ENCODE measurements at places on chromosomes 1 and 21. TPM values are rescaled to one million over a fixed set of nuclear protein-coding genes. Genes with fewer than 3 reads are reported as not detected.

Gene LRRC39
- total RNA-seq = 0.50 TPM

Gene CNIH3
- 15.7 TPM for total RNA-seq

Gene TFF2
- not detected for total RNA-seq

Gene CLCA1
- total RNA-seq = not detected

Gene MANEAL
- total RNA-seq = 0.50 TPM

Gene UQCRHL
- total RNA-seq = 4.4 TPM

Gene FCRL1
- not detected for total RNA-seq

Gene FMN2
- 1.5 TPM for total RNA-seq

Gene SELENBP1
- 65.9 TPM for total RNA-seq

Gene KCNK2
- 6.4 TPM for total RNA-seq

Gene OPTC
- total RNA-seq = not detected

Gene LENEP
- 0.26 TPM for total RNA-seq

Gene TOR1AIP2
- 61.4 TPM for total RNA-seq

Gene NBPF4
- total RNA-seq = not detected

Gene SUSD4
- under 0.01 TPM for total RNA-seq

Gene IPP
- total RNA-seq = 15.2 TPM
